ENCODE measurements at places on chromosomes 6 and 20.
A peak's percentile ranks its signal among the peaks of the same experiment; 100 is the strongest.

DNA sequence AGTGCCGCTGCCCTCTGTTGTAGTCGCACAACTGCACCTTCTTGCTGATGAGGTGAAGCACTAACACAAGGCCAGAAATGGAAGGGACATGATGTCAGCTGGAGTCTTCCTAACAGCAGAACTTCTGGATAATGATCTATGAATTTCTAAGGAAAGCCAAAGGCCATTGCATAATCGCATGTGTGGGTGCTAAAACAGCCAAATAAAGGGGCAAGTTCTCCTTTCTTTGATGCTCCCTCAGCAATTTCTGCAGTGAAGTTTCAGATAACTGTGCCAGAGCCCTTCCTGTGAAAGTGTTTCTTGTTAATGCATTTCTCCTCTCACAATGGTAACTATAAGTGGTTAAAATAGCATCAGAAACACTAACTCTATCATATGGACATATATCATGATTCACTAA lies 8.0 kb upstream of the F13A1 start:
- DNase-seq, result no peak

GRCh38 chr6:43741829-43742228 lies 28.2 kb upstream of the VEGFA start:
- DNase-seq, result no peak

DNA sequence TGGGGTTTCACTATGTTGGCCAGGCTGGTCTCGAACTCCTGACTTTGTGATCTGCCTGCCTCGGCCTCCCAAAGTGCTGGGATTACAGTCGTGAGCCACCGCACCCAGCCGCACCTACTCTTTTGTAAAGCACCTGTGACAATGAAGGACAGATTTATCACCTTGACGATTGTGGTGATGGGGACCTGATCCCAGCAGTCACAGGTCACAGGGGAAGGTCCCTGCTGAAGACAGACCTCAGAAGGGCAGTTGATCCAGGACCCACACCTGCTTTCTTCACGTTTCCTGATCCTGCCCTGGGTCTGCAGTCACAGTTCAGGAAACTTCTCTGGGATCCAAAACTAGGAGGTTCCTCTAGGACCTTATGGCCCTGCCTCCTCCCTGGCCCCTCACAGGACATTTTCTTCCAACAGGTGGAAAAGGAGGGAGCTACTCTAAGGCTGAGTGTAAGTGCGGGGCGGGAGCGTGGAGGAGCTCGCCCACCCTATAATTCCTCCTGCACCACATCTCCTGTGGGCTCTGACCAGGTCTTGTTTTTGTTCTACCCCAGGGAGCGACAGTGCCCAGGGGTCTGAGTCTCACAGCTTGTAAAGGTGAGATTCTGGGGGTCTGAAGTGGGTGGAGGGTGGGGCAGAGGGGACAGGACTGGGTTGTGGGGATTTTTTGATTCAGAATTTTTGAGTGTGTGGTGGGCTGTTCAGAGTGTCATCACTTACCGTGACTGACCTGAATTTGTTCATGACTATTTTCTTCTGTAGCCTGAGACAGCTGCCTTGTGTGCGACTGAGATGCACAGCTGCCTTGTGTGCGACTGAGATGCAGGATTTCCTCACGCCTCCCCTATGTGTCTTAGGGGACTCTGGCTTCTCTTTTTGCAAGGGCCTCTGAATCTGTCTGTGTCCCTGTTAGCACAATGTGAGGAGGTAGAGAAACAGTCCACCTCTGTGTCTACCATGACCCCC lies 3.0 kb downstream of the HLA-E start:
- DNase-seq, result no peak

- DNase-seq, result peak; percentile 82
Measured at GRCh38 chr6:145688493-145688905, 46.8 kb downstream of the EPM2A start.

GRCh38 chr6:144896289-144896688 lies 611.2 kb downstream of the UTRN start:
- DNase-seq, result no peak

DNA sequence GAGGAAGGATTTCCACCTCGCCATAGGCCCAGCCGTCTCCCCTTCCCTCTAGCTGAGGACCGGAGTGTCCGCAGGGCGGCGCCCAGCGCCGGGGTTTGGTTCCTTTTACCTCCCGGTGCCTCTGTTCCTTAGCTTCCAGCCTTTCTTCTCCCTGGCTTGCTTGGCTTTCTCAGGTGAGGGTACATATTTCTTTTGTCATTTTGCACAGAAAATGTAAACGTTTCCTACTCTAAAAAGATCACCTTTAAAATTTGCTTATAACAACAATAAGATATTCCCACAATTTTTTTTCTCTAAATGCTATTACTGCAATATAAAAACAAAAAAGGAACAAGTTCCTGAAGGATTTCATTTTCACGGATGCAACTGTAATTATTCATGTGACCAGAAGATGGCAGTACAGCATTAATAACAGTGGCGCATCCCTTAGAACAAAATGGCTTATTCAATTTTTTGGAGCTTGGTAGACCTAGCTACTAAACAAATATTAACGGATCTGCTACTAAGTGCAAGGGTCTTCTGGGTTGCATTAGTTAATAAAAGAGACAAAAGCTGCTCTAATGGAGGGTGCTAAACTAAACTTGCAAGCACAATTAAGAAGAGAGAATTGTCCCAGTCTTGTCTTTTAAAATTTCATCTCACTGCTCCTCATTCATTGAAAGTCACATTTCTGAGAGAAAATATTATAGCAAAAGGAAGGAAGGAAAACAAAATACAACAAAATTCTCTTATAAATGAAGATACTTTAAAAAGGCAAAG lies 172.9 kb downstream of the ADGRG6 start:
- DNase-seq, result peak; percentile 70

All from fibroblast of mammary gland (primary cell).